EL (cell line): ENCODE measurements at places on chromosomes 7 and 10.

DNA sequence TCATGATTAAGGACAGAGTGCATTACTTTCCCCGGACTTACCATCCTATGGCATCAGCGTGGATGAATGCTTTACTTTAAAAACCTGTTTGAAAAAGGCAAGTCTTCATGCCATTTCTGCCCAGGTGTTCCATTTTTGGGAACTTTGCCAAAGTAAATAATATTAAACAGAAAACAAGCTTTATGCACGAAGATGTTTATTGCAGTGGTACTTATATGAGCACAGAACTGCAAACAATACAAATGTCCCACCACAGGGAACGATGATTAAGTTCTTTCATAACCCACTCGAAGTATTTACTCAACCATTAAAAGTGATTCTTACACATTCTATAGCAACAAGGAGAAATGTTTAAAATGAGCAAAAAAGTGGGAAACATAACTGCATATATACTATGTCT, 109.7 kb upstream of the GDF10 start:
- no peak for DNase-seq

- no peak for DNase-seq
These were observed 32.2 kb upstream of the ITGB8 start for GRCh38 chr7:20298486-20298901.

DNA sequence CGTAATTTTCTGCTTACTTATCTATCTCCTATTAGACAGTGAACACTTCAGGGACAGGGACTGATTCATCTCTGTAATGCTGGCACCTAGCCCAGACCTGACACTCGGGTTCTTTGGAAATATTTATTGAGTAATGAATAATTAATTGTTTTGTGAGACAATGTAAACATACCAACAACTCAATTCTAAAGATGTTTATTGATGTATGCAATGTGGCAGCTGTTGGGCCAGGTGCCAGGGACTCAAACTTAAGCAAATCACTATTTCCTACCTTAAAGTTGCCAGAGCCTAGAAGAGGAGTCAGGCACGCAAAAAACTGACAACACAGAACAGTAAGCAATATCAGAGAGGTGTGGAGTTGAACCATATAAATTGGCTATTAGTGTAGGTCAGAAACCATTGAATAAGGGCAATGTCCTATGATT, 63.6 kb upstream of the BMPER start:
- DNase-seq = peak; percentile 60

- peak; percentile 30 for DNase-seq
These were observed 1.4 kb downstream of the TRA2A start for GRCh38 chr7:23530405-23530804.

- DNase-seq = peak; percentile 13
These were observed 600.4 kb downstream of the KCNMA1 start for GRCh38 chr10:77036993-77037734.

GRCh38 chr7:13032576-13032975, 345.1 kb downstream of the ARL4A start:
- DNase-seq = no peak

GRCh38 chr10:23514321-23514720, 75.4 kb downstream of the OTUD1 start:
- DNase-seq = peak; percentile 47

GRCh38 chr7:45203936-45204445, 46.4 kb downstream of the RAMP3 start:
- DNase-seq = peak; percentile 44

DNA sequence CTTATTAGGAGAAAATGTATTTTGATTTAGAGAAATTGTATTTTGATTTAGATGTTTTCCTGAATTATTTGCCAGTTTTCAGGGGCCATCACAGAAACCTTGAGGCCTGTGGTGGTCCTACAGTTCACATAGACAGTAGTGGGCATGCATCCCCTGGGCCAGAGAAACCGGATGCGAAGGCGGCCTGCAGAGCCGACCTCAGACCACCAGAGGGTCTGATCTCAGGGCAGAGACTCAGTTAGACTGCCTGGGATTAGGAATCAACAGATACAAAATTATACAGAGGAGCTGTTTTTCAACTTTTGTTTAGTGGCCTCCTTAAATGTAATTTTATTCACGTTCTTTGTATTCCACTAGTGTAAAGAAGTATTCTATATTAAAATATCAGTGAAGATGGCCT, 158.4 kb downstream of the PAXIP1 start:
- DNase-seq = no peak

GRCh38 chr10:119656760-119657159, 5.6 kb downstream of the BAG3 start:
- no peak for DNase-seq

DNA sequence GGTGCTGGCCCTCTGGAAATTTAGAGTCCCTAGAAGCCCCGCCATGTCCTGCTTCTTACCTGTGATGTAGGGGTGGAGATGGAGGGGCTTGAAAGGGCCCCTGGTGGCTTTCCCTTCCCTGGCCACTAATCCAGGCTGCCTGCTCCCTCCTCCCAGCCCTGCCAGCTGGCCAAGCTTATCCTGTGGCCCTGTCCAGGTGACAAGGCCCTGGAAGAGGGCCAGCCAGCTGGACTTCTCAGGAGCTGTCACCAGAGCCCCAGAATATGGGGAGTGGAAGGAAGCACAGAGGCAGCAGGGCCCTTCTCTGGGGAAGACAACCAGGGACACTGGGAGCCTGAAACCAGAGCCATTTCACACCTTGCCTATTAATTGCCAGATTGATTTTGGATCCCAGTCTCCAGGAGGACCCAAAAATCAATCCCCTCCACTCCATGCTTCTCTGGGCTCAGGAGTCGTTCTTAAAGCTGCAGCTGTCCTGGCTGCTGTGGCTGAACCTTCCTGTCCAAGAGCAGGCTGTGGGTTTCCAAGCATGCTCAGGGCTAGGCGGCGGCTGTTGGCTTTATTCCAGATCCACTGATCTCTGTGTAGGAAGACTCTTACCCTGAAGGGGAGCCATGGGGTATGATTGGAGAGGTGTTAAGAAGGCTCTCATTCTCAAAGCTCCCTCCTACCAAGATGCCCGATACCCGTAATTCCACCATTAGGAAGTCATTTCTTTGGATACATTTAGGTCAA, 52.6 kb upstream of the PCBD1 start:
- no peak for DNase-seq

DNA sequence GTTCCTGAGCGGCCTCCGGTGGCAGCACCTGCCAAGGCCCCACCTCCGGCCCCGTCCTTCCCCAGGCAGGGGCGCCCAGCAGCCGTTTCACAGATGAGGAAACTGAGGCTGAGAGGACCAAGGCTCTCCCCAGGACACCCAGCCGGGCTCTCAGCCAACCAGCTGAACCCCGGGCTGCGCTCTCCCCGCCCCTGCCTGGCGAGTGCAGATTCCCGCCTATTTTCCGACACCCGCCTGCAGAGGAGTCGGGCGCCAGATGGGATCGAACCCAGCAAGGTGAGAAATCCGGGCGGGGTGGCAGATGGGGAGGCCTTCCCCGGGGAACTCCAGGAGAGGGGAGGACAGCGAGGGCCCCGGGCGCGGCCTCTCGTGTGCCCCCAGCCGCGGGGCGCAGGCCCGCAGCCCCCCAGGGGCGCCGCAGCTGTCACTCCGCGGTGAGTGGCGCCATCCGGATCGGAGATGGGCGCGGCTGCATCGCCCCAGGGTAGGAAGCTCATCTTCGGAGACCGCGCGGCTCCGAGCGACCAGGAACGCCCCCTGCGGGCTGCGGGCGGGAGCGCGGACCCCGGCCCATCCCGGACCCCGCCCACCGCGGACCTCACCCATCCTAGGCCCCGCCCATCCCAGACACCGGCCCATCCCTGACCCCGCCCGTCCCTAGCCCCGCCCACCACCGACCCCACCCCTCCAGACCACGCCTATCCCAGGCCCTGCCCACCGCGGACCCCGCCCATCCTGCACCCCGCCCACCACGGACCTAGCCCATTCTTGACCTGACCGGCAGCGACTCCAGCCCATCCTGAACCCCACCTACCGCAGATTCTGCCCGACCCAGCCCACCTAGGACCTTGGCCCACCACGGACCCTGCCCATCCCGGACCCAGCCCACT, 90.3 kb downstream of the MICALL2 start:
- DNase-seq = peak; percentile 38

- DNase-seq = no peak
These were observed 29.1 kb downstream of the DPCD start for GRCh38 chr10:101617102-101617823.

DNA sequence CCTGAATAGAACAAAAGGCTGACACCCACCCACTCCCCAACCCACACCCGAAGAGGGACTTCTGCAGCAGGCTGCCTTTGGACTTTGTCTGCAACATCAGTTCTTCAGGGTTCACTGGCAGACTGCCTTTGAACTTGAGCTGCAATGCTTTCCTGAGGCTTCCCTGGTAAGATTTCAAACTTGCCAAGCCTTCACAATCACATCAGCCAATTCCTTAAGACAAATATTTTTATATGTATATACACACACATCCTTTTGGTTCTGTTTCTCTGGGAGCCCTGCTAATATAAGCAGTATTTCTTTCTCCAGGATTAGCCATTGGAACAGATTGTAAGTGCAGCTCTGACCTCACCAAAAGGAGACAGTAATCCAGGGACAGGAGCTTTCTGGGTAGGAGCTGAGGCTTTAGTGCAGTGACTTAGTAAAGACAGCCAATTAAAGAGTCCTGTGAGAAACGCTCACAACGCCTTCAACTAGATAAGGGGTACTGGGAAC, 55.6 kb upstream of the KMT2E start:
- no peak for DNase-seq

GRCh38 chr7:78306634-78307033, 508.1 kb downstream of the PHTF2 start:
- no peak for DNase-seq

GRCh38 chr7:95917634-95918033, 145.3 kb downstream of the DYNC1I1 start:
- no peak for DNase-seq

- no peak for DNase-seq
These were observed 435.2 kb upstream of the AUTS2 start for GRCh38 chr7:69162931-69163670.

DNA sequence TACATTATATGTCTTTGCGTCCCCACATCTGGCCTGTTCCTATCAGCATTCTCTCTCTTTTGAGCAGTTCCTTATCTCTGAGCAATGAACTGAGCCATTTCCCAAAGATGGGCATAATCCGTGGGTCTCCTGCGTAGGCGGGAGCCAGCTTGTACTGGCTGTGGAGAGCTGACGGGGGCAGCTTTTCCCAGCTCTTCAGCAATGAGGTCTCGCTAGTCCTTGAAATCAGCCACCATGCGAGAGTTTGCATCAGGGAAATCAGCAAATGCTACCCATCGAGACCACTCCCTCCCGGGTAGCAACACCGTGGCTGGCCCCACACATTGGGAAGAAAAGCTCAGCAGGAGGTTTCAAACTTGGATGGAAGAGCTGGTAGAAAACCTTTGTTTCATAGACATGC, 51.9 kb upstream of the FAM180A start:
- DNase-seq = no peak

GRCh38 chr10:44949915-44950314, 9.7 kb upstream of the RASSF4 start:
- no peak for DNase-seq

DNA sequence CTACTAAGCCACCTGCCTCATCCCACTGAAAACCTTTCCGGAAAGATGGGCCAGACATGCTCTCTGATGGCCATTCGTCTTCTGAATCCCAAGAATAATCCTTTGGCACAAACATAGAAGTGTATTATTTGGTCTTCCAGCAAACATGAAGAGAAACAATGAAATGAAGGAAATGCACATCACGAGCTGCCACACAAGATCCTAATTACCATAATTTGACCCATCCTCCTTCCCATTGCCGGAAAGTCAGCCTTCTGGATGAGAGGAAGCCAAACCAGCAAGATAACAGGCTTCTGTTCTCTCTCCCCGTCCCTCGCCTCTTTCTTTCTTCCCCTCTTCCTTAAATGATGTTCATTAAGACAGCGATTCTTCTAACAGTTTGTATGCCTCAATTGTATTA, 218.9 kb upstream of the KMT2E start:
- no peak for DNase-seq

DNA sequence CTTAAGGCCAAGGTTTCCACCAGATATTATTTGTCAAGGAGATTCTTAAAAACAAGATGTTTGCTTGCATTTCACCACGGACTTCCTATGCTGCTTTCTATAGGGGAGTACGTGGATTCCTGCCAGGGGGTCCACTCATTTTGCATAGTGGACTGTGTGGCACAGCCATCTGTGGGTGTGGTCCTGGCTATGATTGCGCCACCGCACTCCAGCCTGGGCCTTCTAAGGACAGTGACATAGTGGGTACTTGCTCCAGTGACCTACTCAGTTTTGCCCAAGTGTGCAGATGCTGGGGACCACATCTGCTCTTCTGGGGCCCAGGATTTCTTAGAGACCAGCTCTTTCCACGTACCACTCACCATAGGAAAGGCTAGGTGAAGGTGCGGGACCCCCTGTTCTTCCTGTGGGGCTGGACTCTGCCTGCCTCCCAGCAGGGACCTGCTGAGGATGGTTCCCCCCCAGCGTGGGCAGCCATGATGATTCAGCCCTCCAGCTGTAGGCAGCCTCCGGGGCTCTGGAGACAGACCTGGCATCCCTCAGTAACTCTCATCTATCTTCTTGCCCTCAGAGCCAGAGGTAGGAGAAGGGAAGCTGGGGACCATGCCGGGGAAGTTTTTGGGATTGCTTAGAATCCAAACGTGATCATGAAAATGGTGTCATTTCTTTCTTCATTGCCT, 42.9 kb downstream of the HK1 start:
- DNase-seq = no peak

- no peak for DNase-seq
These were observed 213.7 kb downstream of the ELMO1 start for GRCh38 chr7:37234928-37235327.

GRCh38 chr7:108280136-108280535, 150.0 kb upstream of the LAMB4 start:
- DNase-seq = no peak

GRCh38 chr7:21771906-21772610, 173.6 kb downstream of the CDCA7L start:
- DNase-seq = peak; percentile 4

DNA sequence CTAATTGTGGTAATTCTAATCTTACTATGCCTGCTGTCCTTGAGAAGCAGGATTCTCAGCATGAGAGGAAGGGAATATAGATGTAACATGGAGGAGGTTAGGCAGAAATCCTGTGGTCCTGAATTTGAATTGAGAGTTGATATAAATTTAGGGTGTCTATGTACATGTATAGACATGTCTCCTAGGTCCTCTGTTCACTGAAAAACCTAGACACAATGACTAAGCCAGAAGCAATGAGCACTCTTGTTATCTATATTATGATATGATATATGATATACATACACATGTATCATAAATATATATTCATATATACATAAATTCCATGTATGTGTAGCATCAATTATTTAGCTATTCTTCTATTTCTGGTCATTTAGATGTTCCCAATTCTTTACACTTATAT, 173.3 kb upstream of the MKLN1 start:
- DNase-seq = no peak

GRCh38 chr10:79178614-79179163, 109.9 kb downstream of the ZMIZ1 start:
- peak; percentile 81 for DNase-seq

GRCh38 chr7:68306692-68307107, 1291.6 kb upstream of the AUTS2 start:
- DNase-seq = no peak

- DNase-seq = peak; percentile 29
These were observed 565 bp downstream of the STRIP2 start for GRCh38 chr7:129434675-129435318.
